NCI-H1092 (cell line): ENCODE measurements at places on chromosomes 1 and 21.
A peak's percentile ranks its signal among the peaks of the same experiment; 100 is the strongest.

- no peak for DNase-seq
These were observed 30.4 kb downstream of the TRIM11 start for GRCh38 chr1:228376262-228376628.

DNA sequence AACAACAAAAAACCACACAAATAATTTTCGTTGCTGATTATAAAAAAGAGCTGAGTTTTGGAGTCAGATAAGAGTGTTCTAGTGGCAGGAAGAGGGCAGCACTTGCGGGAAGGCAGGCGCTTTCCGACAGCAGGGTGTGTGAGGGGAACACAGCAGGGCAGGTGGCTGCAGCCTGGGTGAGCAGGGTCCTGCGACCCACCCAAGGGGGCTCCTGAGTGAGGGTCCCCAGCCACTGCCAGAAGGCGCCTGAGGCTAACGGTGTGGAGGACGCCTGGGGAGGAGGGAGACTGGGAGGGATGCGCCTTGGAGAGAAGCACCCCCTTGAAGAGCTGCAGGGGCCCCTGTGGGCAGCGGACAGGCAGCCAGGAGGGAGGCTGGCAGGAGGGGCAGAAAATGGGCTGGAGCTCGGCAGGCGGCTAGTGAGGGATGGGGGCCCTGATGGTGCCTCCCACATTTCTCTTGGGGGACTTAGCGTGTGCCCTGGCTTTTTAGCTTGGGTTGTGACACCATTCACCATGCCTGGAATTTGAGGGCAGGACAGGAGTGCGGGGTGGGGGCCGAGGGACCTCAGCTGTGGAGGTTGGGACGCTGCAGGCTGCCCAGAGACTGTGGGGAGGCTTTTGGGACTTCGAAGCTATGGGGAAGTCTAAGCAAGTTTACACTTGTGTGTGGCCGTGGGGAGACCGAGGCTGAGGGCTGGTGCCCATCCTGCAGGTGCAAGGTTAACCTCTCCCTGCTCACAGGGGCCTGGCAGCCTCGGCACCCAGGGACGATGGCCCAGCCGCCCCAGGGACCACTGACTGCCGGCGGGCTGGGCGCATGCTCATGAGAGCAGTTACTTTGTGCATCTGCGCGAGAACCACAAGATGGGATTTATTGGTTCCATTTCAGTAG is 111.4 kb downstream of the SIK1 start:
- no peak for DNase-seq

DNA sequence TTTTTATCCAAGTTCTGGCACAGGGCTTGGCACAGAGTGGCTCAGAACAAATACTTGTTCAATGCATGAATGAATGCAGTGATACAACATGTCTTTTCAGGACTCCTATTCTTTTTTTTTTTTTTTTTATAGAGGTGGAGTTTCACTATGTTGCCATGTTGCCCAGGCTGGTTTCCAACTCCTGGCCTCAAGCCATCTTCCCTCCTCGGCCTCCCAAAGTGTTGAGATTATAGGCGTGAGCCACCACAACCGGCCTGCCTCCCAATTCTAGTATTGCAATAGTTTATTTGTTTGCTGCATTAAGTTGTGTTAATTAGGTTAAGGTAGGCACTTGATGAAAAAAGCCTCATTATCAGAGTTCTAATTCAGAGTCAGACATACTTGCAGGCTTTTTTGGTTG is 17.9 kb downstream of the UBE4B start:
- peak; percentile 10 for DNase-seq

GRCh38 chr1:229146647-229147046 is 124.3 kb upstream of the RAB4A start:
- no peak for DNase-seq

DNA sequence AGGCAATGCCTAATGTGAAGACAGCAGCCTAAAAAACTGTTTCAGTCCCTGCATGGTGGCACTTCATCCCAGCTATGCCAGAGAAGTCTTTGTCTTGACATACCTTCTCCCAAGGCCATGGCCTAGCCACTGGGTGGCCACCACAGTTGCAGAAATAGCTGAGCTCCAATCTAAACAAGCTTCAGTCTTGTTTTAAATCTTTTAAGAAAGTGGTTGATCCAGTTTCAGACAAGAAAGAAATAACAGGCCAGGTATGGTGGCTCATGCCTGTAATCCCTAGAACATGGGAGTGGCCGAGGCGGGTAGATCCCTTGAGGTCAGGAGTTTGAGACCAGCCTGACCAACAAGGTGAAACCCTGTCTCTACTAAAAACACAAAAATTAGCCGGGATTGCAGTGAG is 600.0 kb upstream of the PLXNA2 start:
- no peak for DNase-seq

GRCh38 chr1:96973605-96974004 is 252.0 kb downstream of the PTBP2 start:
- no peak for DNase-seq

DNA sequence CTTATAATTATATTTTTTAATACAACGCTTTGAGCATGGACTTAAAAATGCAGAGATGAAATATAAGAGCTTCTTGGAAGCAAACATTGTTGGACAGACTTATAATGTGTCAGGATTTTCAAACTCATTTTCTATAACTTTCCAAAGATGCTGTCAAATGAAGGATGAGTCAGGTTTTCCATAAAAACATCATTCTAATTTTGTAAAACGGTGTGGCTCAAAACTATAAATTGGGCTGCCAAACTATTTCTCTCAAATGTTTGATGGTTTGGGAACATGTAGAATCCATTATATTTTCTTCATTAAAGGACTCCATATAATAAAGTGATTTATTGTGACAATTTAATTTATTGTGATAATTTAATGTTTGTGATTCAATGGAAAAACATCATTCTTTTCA is 511.2 kb downstream of the USP25 start:
- DNase-seq, result no peak

DNA sequence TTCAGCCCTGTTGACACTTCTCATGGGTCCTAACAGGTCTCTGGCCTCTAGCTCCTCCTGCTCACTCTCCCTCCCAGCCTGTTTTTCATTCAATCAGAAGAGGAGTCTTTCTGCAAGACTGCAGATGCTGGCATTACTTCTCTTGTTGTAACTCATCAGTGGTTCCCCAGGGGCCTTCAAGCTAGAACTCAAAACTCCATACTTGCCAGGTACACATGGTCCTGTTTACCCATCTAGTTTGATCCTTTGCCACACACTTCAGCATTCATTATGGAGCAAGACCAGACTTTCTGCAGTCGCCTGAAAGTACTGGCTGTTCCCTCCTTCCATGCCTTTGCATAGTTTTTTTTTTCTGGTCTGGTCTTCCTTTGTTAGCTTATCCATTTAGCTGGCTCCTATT is 47.9 kb downstream of the SERBP1 start:
- DNase-seq, result no peak

DNA sequence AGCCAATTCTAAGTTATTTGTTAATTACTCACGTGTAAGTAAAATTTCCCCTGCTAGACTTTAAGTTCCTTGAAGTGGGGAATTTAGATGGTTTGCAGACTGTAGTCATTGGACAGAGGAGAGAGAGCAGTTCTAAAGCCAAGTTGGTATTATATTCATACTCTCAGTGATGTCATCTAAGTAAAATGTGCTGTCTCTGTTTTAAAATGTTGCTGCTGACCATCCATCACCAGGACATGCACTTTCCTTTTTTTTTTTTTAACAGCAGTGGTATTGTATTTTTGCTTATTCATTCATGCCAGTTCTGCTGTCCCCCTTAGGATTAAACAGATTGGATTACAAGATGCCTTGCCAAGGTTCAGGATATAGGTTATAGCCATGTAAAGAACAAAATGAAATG is 2.3 kb downstream of the TTLL7 start:
- no peak for DNase-seq

DNA sequence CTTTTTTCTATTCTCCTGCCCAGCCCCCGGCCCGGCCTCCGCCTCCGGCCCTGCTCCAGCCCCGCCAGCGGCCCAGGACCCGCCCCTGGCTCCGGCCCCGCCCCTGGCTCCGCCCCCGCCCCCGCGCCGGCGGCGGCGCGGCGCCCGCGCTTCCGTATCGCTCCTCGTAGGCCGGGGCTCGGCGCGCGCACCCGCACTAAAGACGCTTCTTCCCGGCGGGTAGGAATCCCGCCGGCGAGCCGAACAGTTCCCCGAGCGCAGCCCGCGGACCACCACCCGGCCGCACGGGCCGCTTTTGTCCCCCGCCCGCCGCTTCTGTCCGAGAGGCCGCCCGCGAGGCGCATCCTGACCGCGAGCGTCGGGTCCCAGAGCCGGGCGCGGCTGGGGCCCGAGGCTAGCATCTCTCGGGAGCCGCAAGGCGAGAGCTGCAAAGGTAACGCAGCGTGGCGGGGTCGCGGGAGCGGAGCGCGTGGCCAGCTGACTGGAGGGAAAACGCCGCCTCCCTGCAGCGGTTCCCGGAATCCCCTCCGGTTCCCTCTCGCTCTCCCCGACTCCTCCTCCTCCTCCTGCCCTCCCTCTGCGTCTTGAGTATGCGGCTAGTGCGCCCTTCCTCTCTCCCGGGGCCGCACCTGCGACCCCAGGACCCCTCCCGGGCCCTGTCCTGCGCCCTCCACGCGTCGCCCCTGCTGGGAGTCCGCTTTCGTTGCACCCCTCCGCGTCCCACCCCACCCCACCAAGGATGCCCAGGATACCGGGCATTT is at the start of gene IFNAR2:
Gene IFNAR2, plus strand, starts transcription at position 155 of the 761 bp plus-strand sequence. CDS start 11,985 bp downstream, outside the sequence.
- DNase-seq, result peak; percentile 41

DNA sequence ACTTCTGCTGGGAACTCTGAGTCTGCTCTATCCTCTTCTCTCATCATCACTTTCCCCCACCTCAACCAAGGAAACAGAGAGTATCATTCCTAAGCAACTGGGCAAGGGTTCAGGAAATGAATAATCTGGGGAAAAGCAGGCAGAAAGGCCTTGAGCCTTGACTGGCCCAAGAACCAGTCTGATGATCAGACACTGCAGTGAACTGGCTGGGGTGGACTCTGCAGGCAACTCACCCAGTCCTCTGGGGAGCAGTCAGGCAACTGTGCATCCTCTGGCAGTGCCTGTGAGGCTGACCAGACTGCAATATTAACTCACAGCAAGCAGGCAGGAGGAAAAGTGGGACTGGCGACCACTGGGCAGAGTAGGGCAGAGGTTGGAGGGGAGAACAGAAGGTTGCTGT is 991 bp downstream of the ANKRD35 start:
- DNase-seq, result no peak

- DNase-seq, result peak; percentile 34
These were observed 2.0 kb downstream of the CAMK2N1 start for GRCh38 chr1:20483833-20484518.
